GM04503 (cell line): ENCODE measurements at places on chromosomes 11 and 22.

GRCh38 chr11:10659339-10660216 is 34.0 kb downstream of the IRAG1 start:
- peak; percentile 92 for DNase-seq

- DNase-seq, result no peak
Measured at GRCh38 chr11:82529936-82530335, 203.7 kb downstream of the FAM181B start.

- DNase-seq, result no peak
Measured at GRCh38 chr22:49549256-49550140, 278.2 kb downstream of the BRD1 start.

GRCh38 chr22:44316393-44317122 is 3.8 kb upstream of the SHISAL1 start:
- no peak for DNase-seq

GRCh38 chr11:6570691-6571427 is 32.6 kb downstream of the RRP8 start:
- DNase-seq, result no peak

- DNase-seq, result no peak
Measured at GRCh38 chr11:6604081-6604626, 580 bp downstream of the ILK start.

DNA sequence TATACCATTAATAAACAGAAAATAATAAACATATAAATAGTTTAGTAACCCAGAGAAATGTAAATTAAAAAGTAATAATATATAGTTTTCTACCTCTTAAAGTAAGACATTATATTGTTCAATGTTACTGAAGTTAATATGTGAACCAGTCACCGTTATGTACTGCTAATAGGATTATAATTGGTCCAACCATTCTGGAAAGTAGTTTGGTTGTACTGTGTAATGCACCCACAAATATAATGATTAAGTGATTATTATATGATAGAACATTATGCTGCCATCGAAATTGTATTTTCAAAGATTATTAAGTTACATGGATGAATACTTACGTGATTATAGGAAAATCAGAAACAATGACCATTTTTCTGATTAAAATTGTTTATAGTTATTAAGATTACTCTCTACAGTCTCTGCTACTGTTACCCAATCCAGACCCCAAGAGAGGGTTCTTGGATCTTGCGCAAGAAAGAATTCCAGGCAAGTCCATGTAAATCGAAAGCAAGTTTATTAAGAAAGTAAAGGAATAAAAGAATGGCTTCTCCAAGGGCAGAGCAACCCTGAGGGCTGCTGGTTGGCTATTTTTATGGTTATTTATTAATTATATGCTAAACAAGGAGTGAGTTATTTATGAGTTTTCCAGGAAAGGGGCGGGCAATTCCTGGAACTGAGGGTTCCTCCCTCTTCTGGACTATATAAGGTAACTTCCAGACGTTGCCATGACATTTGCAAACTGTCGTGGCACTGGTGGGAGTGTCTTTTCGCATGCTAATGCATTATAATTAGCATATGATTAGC is 50.1 kb downstream of the ACER3 start:
- peak; percentile 4 for DNase-seq

DNA sequence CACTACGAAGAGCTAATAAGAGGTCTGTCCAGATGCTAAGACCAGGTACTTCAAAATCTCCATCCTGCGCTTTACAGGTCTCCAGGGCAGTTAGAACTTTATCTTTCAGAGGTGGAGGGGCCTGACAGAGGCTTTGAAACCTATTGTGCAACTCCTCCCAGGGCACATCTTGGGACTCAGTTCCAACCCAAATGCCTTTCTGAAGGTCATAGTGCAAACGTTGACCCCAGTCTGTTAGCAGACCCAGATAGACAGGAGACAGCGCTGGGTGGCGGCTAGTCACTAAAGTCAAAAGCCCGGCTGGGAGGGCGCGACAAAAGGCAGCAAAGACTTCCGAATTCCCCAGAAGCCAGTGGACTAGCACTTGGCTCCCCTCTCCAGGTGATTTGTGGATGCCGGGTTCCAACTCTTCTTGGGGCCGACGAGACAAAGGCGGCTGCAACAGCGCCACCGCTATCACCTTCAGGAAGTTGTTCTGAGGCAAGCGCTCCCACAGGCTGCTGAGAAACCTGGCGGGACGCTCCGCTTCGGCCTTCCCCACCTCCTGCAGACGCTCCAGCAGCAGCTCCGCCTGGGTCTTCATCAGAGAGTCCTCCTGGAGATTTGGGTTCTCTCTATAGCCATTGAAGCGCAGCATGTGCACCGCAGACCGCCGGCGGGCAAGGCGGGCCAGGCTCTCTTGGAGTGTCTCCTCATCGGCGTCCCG is 728 bp downstream of the FANCF start:
- no peak for DNase-seq

- no peak for DNase-seq
Measured at GRCh38 chr11:126182787-126183445, 28.5 kb downstream of the RPUSD4 start.

- DNase-seq, result no peak
Measured at GRCh38 chr11:27672836-27673464, 27.3 kb downstream of the BDNF start.

DNA sequence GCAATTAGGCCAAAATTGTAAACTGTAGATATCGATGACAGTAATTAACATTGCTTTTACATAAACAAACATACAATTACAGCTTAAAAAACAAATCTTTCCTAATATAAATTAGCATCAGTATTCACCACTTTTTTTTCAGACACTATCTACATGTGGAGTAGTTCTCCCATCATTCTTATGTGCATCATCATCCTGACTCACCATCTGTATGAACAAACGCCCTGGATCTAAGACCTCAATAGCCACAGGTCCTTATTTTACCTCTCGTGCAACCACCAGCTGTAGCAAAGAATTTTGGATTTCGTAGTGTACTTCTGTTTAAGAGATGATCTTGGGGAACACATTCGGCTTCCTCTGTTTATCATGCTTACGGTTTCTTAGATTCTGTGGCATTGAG is 551.9 kb upstream of the KIRREL3 start:
- no peak for DNase-seq

GRCh38 chr11:116459185-116460045 is 313.4 kb downstream of the BUD13 start:
- no peak for DNase-seq

- DNase-seq, result no peak
Measured at GRCh38 chr11:87284306-87284705, 246.6 kb downstream of the TMEM135 start.

- no peak for DNase-seq
Measured at GRCh38 chr11:96057502-96057901, 133.6 kb upstream of the MTMR2 start.

- DNase-seq, result no peak
Measured at GRCh38 chr22:27237080-27237741, 564.3 kb downstream of the MN1 start.

DNA sequence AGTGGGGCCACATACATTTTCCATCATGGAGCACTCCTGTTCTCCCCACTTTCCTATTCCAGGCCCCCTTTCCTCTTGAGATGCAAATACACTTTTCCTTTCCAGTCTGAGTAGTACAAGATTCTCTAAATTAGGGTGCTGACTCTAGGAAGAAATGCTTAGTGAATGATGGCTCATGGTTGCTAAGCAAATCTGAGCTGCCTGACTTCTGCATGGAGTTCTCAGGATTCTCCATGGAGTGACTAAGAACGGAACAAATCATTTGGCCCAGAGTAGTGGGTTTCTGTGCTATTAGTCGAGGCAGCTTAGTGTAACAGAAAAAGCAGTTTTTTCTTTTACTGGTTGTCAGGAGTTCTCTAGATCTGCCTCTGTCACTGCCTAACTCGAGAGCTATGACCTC is 65.4 kb upstream of the NTM start:
- DNase-seq, result no peak

DNA sequence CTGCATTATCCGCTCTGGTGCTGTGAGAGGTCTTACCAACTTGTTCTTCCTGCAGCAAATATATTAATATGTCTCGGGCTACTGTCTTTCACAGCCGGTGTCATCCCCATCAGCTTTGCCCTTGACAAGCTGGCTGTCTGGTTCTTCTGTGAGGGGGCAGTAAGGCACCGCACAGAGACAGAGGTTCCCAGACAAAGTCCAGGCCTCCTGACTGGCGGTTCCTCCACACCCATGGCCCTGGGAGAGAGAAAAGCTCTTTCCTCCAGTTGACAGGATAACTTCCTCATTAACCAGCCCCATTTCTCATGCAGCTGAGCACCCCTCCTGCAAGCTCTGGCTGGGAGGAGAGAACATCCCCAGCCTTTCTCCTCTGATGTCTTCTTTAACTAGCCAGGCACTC is 212.5 kb upstream of the SEZ6L start:
- no peak for DNase-seq

DNA sequence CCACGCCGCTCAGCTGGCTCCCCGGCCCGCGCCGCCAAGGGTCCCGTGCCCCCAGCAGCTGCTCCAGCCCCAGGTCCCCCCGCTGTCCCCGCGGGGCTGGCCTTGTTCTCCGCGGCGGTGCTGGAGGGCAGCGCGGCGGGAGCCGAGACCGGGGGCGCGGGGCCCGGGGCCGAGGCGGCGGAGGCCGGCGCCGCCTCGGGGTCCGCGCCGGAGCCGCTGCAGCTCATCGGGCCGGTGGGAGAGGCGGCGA is 128 bp downstream of the TAF10 start:
- no peak for DNase-seq

GRCh38 chr11:17985517-17985916 is 27.3 kb downstream of the SERGEF start:
- no peak for DNase-seq

DNA sequence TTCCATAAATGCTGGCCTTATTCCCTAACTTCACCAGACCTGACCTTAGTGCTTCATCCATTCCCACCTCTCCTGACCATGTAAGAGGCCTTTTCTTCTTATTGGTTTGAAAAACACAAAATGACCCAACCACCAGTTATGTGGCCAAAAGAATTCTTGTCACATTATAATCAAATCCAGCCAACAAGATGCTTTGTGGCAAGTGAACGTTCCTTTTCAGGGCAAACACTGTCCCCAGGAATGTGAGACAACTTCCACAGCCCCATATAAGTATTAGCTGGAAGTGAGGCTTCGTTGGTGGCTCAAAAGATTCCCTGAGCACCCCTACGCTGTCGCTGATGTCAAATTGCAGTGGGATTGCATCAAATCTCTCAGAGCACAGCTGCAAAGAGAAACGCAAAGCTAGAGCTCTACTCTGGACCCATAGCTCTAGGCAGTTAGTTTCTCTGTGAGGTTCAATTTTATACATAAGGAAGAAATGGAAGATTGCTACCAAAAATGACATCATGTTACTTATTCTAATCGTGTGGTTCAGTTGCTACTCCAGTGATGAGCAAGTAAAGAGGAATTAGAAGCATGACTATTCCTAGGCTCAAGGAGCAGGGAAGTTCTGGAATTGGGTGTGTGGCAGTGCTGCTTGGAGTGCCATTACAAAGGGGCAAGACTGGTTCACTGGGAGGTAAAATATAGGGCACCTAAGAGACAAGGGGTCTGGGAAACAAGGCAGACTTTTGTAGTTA is 26.1 kb downstream of the GLYATL1 start:
- peak; percentile 23 for DNase-seq

- DNase-seq, result no peak
Measured at GRCh38 chr11:94402355-94402754, 1.1 kb upstream of the GPR83 start.

GRCh38 chr22:46280999-46281623 is 13.3 kb downstream of the TTC38 start:
- no peak for DNase-seq

GRCh38 chr11:10164621-10165020 is 129.4 kb downstream of the SBF2 start:
- DNase-seq, result no peak

GRCh38 chr11:20835561-20835960 is 166.2 kb downstream of the NELL1 start:
- DNase-seq, result no peak

DNA sequence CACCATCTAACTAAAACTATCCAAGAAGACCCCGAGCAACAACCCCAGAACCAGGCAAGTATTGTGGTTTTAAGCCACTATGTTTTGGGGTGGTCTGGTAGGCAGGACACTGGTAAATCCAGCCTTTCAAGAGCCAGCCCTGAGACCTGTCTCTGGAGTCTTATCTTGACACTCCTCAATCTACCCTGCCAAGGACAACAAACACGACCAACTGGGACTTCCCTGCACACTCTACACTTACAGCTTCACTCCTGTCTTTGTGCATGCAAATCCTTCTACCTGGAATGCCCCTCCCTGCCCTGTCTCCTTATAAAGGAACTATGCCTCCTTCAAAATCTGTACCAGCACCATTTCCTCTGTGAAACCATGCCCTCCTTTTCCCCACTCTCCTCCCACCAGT is 107.3 kb downstream of the RPL27A start:
- no peak for DNase-seq

DNA sequence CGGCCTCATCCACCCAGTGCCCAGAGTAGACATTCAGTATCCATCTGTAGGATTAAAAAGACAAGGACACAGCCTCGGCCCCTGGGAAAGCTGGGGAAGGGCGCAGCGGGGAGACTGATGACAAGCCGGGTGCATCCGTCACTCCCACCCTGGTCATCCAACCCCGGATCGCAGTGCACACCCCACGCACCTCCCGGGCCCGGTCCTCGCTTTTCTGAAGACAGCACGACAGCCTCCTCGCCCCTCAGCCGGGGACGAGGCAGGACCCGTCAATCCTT is 1.1 kb downstream of the FCHSD2 start:
- no peak for DNase-seq

DNA sequence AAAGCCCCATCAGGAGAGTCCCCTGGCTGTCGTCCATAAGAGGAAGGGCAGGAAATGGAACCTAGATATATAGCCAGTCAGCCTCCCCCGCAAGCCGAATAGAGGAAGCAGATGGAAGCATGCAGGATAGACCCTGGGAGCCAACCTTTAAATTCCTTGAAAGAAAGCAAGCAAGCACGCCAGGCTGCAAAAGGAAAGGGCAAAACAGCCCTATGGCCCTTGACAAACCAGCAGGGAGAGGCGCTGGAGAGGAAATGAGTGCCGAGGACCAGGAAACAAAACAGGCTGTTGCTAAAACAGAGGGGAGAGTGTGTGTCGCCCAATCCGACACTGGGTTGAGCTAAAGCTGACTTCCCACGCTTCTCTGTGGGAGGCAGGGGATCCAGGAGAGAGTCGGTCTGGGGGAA is 203.5 kb upstream of the MTNR1B start:
- DNase-seq, result no peak

GRCh38 chr11:30451167-30451566 is 128.3 kb downstream of the ARL14EP start:
- no peak for DNase-seq

DNA sequence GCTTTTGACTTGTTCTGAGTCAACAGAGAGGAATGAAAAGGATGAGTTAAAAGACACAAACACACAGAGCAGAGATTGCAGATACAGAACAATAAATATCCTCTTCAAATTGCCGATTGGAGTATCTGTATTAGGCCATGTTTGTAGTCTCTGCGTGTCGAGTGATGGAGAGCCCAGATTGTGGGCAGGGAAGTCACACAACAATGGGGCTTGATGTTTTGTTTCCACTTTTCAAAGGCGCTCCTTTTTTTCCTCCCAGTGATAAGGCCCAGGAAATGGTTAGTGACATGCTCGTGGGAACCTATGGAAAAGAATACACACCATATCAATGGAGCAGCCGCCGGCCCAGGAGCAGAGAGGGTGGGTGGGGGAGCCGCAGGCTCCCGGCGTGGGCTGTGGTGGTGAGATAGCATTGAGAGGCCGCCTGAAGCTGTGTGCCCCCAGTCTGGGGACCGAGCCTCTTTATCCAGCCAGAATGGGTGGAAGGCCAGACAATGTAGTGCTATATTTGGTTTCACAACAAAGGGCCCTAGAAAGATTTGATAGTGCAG is 555.9 kb downstream of the INSC start:
- no peak for DNase-seq

- DNase-seq, result no peak
Measured at GRCh38 chr11:117200813-117201657, 1.9 kb downstream of the TAGLN start.
